ENCODE measurements at places on chromosomes 2 and 18. TPM values are rescaled to one million over a fixed set of nuclear protein-coding genes. Genes with fewer than 3 reads are reported as not detected.

DNA sequence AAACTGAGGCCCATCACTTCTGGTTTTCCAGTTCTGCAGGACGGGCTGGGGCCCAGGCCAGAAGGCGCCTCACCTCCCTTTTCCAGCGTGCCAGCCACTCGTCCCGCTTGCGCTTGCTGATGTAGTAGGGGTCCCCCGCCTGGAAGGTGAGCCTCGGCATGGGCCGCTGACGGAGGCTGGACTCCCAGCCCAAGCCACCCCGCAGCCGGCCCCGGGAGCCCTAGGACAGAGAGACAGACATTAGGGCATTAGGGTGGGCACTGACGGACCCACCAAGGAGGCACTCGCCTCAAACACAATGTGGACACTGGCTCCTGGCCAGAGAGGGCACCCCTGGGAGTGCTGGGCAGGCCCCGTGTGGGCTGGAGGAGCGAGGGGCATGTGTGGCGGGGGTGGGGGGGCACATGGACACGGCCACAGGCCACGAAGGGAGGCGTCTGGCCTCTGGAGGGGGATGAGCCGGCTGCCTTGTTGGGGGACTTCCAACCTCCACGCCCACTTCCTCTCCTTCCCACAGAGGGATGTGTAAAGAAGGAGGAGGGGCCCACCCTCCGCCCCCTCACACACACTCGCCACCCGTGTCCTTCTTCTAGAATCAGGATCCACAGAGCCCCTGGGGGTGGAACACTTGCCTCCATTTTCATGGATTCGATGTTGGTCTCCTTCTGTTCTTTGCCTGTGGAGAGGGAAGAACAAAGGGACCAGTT, 66.7 kb downstream of the DNMT3A start:
- no peak overlapping the region for H3K27ac ChIP-seq
- H3K27me3 ChIP-seq = no peaks in the 10 kb centered on the region
- no peaks in the 10 kb centered on the region for H3K36me3 ChIP-seq
- no peak for DNase-seq
- peaks cover 4% of the 10 kb centered on the region for H3K4me1 ChIP-seq

- no peak overlapping the region for H3K4me3 ChIP-seq
- H3K27ac ChIP-seq = no peak overlapping the region
- no peaks in the 10 kb centered on the region for H3K4me1 ChIP-seq
- DNase-seq = no peak
Measured at GRCh38 chr2:57891086-57891712, 155.4 kb upstream of the VRK2 start.

DNA sequence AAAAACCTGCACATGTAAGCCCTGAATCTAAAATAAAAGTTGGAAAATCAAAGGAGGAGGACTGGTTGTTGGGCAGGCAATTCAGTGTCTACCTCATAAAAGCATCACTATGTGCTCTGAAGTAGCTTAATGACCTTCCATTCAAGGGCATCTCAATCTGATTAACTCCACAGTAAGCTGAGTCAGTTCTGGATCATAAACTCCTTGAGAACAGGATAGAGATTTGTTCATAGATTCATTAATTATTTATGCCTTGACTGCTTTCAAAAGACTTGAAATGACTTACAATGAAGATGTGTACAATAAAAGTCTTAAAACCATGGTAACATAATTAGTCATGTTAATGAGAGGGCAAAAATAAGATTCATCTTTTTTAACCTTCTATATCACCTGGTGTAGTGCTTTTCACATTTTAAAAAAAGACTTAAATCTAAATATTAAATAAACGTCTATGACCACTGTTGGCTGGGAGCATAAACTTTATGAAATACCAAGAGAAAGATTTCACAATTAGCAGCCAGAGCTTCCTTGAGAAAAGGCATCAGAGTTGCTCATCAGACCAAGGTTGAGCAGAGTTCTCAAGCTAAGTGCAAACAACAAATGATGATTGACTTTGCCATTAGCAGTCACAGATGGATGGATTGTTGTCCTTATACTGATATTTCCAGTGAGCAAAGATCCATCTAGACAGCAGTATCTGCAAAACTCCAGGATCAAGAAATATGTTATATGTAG, 237.3 kb upstream of the THUMPD2 start:
- H3K27me3 ChIP-seq = no peaks in the 10 kb centered on the region
- no peak overlapping the region for H3K27ac ChIP-seq
- H3K4me1 ChIP-seq = no peaks in the 10 kb centered on the region
- no peaks in the 10 kb centered on the region for H3K36me3 ChIP-seq
- no peak for DNase-seq

DNA sequence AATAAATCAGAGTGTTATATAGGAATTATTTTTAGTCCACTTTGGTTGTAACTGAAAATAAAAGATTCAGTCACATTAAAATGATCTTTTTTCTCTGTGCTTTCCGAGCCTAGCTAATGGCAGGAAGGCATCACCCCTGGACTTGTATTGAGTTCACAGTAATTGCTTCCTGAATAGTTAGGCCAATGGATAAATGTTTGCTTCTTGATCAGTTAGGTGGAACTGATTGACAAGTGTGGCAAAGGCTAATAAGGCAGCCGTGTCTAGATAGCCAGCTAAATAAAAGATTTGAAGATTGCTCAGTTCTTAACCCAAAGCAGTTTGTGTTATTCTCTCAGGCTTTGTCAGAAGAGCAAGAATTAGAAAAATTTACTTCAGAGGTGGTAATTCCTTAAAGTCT, 20.8 kb downstream of the FAM171B start:
- H3K27ac ChIP-seq = no peak overlapping the region
- H3K4me1 ChIP-seq = no peaks in the 10 kb centered on the region
- no peaks in the 10 kb centered on the region for H3K27me3 ChIP-seq
- DNase-seq = peak; percentile 30
- no peaks in the 10 kb centered on the region for H3K36me3 ChIP-seq
- H3K4me3 ChIP-seq = no peak overlapping the region

DNA sequence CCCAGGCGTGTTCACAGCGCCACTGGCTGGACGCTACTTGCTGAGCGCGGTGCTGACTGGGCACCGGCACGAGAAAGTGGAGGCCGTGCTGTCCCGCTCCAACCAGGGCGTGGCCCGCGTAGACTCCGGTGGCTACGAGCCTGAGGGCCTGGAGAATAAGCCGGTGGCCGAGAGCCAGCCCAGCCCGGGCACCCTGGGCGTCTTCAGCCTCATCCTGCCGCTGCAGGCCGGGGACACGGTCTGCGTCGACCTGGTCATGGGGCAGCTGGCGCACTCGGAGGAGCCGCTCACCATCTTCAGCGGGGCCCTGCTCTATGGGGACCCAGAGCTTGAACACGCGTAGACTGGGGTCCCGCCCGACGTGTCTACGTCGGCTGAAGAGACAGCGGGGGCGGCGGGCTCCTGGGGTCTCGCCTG, 891 bp upstream of the KHK start:
- H3K4me3 ChIP-seq = peak overlapping the region; percentile 65
- no peaks in the 10 kb centered on the region for H3K27me3 ChIP-seq
- H3K27ac ChIP-seq = no peak overlapping the region
- H3K36me3 ChIP-seq = no peaks in the 10 kb centered on the region
- H3K4me1 ChIP-seq = peaks cover 37% of the 10 kb centered on the region
- no peak for DNase-seq

- H3K27ac ChIP-seq = no peak overlapping the region
- no peaks in the 10 kb centered on the region for H3K27me3 ChIP-seq
- no peak overlapping the region for H3K4me3 ChIP-seq
- no peaks in the 10 kb centered on the region for H3K4me1 ChIP-seq
- H3K36me3 ChIP-seq = no peaks in the 10 kb centered on the region
Measured at GRCh38 chr18:21291106-21291505, 49.1 kb downstream of the GREB1L start.

DNA sequence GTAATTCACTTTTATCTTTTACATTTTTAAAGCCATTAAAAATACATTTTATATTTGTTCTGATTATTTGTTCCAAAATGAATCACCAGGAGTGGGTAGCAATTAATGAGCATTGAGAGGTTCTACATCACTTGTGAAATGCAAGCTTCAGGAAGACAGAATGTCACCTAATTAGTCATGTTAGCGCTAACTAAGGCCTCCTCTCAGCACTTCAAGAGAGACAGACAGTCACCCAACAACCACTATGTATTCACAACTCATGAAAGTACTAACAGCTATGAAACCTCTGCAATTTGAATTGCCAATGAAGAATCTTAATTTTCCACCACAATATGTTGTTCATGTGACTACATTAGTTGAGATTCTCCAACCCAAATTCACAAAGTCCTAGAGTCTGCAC, 611.0 kb downstream of the KCNJ3 start:
- H3K4me1 ChIP-seq = no peaks in the 10 kb centered on the region
- H3K36me3 ChIP-seq = no peaks in the 10 kb centered on the region
- H3K27ac ChIP-seq = no peak overlapping the region
- DNase-seq = no peak
- no peak overlapping the region for H3K4me3 ChIP-seq
- no peaks in the 10 kb centered on the region for H3K27me3 ChIP-seq

GRCh38 chr2:79713131-79713785, 200.4 kb downstream of the CTNNA2 start:
- H3K4me3 ChIP-seq = no peak overlapping the region
- DNase-seq = no peak
- no peaks in the 10 kb centered on the region for H3K36me3 ChIP-seq
- no peaks in the 10 kb centered on the region for H3K27me3 ChIP-seq
- no peak overlapping the region for H3K27ac ChIP-seq

GRCh38 chr2:170712653-170713542, 2.2 kb upstream of the SP5 start:
- no peaks in the 10 kb centered on the region for H3K4me1 ChIP-seq
- no peak overlapping the region for H3K27ac ChIP-seq
- no peaks in the 10 kb centered on the region for H3K36me3 ChIP-seq
- no peak for DNase-seq
- H3K27me3 ChIP-seq = no peaks in the 10 kb centered on the region

DNA sequence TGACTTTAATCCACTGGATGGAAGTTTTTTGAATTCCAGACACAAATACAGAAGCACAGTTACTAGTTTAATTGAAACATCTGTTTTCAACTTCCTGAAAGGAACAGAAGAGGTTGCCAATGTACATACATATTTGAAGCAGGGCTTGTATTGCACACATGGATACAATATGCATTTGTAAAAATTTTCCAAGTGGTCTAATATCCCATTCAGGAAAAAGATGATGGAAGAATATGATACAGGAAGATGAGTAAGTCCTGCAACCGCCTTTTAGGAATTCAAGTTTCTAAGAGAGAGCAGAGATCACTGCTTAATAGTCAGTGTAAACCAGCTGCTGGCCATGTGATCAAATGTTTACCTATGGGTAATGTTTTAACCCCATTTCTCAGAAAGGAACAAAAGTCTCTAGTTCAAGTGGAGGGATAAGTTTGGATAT, 265.4 kb downstream of the TRIB2 start:
- H3K4me1 ChIP-seq = no peaks in the 10 kb centered on the region
- no peak overlapping the region for H3K27ac ChIP-seq
- H3K36me3 ChIP-seq = no peaks in the 10 kb centered on the region
- DNase-seq = no peak
- no peaks in the 10 kb centered on the region for H3K27me3 ChIP-seq
- no peak overlapping the region for H3K4me3 ChIP-seq

- no peak overlapping the region for H3K4me3 ChIP-seq
- peaks cover 6% of the 10 kb centered on the region for H3K4me1 ChIP-seq
- no peak overlapping the region for H3K27ac ChIP-seq
- H3K36me3 ChIP-seq = peaks cover 51% of the 10 kb centered on the region
Measured at GRCh38 chr2:230347659-230348305, 20.8 kb downstream of the SP140L start.

Gene CPSF3
- total RNA-seq = 52.5 TPM

- peak; percentile 61 for DNase-seq
- H3K4me3 ChIP-seq = no peak overlapping the region
- no peaks in the 10 kb centered on the region for H3K27me3 ChIP-seq
- no peaks in the 10 kb centered on the region for H3K4me1 ChIP-seq
Measured at GRCh38 chr18:7164323-7165004, 46.9 kb upstream of the LAMA1 start.

Gene MYO7B
- 3.0 TPM for total RNA-seq

DNA sequence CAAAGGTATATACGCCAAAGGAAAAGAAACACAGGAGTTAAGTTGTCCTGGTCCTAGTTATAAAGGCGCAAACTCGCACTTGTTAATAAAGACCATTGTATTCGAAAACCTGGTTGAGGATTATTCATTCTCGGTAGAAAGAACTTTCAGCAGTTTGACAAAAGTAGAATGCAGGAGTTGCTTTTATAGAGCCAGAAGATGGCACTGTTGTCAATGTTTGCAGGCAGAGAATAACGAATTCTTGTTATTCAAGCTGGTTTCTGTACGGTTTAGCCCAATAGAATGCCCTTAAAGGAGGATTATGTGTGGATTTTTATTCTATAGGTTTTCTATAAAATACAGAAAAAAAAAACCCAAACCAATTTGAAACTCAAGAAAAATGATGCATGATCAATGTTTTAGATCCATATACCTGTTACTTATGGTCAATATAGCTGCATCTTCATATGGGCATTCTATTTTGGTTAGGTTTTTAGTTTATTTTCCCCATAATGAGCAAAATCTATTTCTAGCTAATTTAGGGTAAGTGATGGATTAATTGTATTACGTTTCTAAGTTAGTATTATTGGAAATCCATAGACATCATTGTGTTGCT, 510.3 kb downstream of the PLCL1 start:
- no peaks in the 10 kb centered on the region for H3K36me3 ChIP-seq
- no peaks in the 10 kb centered on the region for H3K4me1 ChIP-seq
- H3K27me3 ChIP-seq = no peaks in the 10 kb centered on the region
- peak; percentile 73 for DNase-seq
- H3K4me3 ChIP-seq = no peak overlapping the region

Gene MPP4
- 0.45 TPM for total RNA-seq

GRCh38 chr2:206521612-206522011, 78.3 kb downstream of the ADAM23 start:
- no peak overlapping the region for H3K27ac ChIP-seq
- no peak overlapping the region for H3K4me3 ChIP-seq
- H3K27me3 ChIP-seq = no peaks in the 10 kb centered on the region
- no peak for DNase-seq

GRCh38 chr2:182057002-182057401, 71.3 kb downstream of the PPP1R1C start:
- no peak overlapping the region for H3K4me3 ChIP-seq
- no peaks in the 10 kb centered on the region for H3K4me1 ChIP-seq
- H3K27me3 ChIP-seq = no peaks in the 10 kb centered on the region
- no peak overlapping the region for H3K27ac ChIP-seq
- H3K36me3 ChIP-seq = no peaks in the 10 kb centered on the region

DNA sequence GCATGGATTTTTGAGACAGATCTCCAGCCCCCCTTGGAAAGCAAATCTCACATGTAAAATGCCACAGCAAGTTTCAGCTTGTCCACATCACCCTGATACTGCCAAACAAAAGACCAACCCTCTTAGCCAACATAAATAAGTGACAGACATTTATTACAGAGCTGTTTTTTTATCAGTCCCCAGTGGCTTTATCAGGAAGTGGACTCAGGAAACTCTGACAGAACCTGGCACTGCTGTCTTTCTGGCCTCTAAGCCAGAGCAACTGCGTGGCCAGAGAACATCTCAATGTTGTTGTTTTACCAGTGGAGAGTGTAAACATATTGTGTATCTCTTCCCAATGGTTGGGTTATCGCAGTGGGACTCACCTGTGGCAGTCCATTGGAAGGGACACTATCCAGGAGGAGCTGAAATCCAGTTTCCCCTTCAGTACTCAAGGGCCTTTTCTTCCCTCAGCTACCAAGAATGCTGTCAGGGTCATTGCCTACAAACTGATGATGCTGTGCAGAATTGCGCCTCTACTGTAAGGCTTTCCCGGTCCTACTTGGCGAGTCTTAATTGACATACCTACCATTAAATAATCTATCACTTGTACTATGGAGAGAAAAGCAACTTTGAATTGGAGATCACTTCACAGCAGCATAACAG, 22.0 kb downstream of the SLC14A1 start:
- H3K36me3 ChIP-seq = no peaks in the 10 kb centered on the region
- no peak for DNase-seq
- peaks cover 26% of the 10 kb centered on the region for H3K4me1 ChIP-seq
- H3K27me3 ChIP-seq = no peaks in the 10 kb centered on the region
- no peak overlapping the region for H3K4me3 ChIP-seq
- H3K27ac ChIP-seq = no peak overlapping the region

Measured in Karpas-422 (cell line).